Cortex of kidney (tissue), 1 donor: ENCODE measurements at places on chromosomes 2 and 18.

GRCh38 chr18:65721619-65722018 lies 29.2 kb upstream of the CDH7 start:
- DNase-seq, result no peak

DNA sequence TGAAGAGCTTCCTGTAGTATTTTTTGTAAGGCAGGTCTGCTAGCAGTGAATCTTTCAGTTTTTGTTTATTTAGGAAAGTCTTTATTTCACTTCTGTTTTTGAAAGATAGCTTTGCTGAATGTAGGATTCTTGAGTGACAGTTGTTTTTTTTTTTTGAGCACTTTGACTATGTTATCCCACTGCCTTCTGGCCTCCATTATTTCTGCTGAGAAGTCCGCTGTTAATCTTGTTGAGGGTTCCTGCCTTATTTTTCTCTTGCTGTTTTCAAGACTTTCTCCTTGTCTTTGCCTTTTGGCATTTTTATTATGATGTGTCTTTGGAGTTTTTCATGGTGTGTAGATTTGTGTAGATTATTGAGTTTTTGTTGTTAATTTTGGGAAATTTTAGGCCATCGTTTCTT lies 21.9 kb downstream of the RBFA start:
- no peak for DNase-seq

- DNase-seq, result no peak
Measured at GRCh38 chr2:70962211-70962884, 16.1 kb upstream of the ANKRD53 start.

- no peak for DNase-seq
Measured at GRCh38 chr18:13500869-13501542, 225.4 kb downstream of the FAM210A start.

GRCh38 chr2:106034325-106034724 lies 159.8 kb downstream of the UXS1 start:
- DNase-seq, result no peak

DNA sequence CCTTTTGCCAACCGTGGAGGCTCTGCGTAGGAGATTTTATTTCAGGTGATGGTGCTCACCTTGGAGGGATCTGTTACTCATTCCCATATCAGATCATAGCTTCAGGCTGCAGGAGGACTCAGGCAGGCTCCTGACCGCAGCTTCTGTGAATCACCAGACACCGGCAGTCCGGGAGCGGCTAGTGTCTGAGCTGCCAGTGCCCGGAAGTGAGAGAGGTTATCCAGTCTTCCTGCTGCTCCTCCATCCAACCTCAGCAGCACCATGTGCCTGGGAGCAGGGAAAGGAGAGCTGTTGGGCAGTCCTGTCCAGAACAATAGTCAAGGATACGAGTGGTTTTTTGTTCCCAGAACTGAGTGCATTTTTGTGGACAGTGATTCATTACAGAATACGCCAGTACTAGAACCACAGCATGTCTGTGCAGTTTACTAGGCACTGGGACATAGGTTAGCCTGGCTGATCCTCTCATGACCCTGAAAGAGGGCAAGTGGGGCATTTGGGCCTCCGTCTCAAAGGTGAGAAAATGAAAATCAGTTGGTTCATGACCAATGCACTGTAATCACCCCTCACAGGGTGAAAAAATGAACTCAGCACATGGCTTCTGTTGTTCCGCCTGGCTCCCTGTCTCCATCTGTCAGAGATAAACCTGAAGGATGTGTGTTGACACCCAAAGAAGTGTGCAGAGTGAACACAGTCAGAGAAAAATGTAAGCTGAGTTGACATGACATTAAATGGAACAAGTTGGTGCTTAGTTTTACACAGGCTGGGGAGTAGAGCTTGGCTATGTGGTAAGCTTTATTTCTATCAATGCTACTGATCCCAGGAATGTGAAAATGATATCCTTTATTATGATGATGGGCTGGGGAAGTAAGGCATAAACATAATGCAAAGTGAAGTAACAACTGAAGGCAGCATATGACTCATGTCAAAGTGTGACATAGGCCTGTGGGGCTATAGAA lies 12.2 kb downstream of the FHOD3 start:
- DNase-seq, result no peak

GRCh38 chr2:65096948-65097347 lies 33.0 kb downstream of the RAB1A start:
- DNase-seq, result no peak

- DNase-seq, result no peak
Measured at GRCh38 chr2:240782886-240783818, 36.9 kb downstream of the KIF1A start.

DNA sequence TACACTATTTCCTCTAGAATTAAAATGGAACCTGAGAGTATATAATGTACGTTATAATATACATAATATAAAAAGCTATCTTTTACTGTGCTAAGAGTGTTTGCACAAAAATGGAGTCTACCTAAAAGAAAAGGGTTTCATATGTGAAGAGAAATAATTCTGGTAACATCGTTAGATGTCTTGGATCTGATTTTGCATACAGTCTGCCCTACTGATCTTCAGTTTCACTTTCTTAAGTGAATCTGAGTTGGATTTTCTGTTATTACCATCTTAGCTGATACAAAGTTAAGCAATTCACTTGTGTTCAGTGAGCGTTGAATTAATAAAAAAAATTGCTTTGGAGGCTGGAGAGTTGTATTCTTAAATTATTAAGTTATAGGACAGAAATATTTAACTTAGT lies 502.1 kb upstream of the TMEFF2 start:
- no peak for DNase-seq

DNA sequence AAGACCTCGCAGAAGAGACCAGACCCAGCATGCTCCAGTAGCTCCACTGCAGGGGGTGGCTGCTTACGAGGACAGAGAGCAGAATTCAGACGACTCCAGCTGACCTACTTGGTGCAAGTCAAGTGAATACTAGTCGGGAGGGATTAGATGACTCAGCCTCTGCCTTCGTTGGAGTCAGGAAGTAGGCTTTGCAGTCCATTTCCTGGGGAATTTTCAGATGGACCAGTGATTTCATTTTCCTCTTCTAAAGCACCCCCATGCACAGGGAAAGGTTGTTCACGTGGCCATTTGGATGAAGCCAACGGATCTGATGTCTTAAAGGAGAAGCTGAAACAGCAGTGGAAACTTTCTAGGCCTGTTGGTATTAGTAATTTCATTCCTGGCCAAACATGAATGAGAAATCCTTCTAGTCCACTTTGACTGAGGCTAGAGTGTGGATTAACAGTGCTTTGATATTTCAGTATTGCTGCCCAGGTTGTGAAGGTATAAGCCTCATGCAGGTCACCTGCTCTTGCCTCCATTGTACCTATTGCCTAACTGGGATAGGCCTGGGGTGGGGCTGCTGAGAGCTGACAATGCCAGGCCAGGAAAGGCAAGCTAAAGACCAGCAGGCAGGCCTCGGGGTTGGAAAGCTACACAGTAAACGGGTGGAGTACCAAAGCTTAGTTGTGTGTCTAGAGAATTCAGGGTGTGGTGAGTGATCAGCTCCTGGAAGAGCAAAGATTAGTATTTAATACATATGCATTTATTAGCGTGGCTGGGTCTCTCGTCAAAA lies 117.6 kb upstream of the FOSL2 start:
- no peak for DNase-seq

- DNase-seq, result no peak
Measured at GRCh38 chr2:54942373-54942772, 107.9 kb downstream of the RTN4 start.

DNA sequence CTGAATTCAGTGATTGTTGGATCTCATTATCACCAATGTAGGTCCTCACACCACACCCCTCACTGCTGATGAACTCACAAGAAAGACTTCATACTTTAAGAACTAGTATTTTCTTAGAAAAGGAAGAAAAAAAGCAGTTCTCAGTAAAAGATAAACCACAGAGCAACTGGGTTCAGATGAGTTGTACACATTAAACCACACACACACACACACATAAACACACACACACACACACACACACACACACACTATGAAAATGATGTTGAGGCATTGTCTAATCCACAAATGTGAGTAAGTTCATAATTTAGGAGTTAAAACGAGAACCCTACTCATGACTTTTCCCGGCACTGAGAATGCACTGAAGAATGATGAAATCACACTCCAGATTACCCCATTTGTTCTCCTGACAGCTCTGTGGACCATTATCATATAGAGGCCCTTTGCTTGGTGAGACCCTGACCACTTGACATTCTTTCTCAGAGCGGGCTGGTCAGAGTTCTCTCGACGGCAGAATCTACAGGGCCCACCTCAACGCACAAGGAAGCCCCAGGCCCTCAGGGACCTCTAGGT lies 106.2 kb downstream of the BCL2 start:
- no peak for DNase-seq

DNA sequence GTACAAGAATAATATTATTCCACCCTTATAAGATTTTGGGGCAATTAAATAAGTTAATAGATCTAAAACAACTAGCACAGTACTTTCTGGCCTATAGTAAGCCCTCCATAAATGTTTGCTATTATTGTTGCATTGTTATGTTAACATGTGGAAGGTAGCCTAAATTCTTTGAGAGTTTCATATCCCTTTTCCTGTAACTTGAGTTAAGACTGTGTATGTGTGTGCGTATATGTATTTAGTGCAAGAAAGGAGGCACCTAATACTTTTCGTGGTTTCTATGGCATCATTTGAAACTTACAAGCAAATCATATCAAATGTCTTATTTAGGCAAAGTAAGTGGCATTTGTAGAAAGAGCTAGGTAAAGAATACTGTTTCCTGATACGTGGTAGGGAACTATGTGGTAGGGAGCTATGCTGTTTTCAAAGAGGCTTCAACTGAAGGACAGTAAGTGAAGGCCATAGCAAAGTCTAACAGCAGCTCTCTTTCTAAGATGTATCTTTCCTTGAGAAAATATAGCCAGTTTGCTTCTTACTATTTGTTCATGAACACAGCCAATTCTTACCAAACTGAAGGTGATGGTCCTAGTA lies 36.8 kb upstream of the C2orf74 start:
- DNase-seq, result no peak

DNA sequence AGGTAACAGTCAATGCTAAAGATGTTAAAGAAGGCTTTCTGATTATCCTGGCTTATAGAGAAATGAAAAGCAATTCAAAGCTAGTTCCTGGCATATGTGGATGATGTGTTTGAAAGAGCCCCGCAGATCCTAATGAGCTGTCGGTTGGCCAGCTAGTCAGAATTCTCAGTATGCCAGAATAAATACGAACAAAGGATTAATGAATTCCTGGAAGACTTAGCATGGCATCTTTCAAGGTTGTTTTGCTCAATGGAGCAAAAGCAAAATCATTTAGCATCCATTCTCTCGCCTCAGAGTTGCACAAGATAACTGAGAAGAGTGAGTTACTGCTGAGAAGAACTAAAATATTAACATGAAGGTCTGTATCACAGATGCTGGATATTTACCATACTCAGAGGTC lies 307.6 kb downstream of the RIT2 start:
- no peak for DNase-seq

DNA sequence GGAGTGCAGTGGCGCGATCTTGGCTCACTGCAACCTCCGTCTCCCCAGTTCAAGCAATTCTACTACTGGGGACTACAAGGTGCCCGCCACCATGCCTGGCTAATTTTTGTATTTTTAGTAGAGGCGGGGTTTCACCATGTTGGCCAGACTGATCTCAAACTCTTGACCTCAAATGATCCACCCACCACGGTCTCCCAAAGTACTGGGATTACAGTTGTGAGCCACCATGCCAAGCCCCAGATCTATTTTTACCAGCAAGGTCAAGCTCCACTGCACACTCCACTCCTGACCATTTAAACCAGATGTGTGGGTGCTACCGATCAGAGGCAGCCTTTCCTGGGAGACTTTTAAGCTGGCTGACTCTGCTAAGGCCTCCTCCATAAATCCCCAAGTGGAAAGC lies 67.5 kb upstream of the CD226 start:
- no peak for DNase-seq

DNA sequence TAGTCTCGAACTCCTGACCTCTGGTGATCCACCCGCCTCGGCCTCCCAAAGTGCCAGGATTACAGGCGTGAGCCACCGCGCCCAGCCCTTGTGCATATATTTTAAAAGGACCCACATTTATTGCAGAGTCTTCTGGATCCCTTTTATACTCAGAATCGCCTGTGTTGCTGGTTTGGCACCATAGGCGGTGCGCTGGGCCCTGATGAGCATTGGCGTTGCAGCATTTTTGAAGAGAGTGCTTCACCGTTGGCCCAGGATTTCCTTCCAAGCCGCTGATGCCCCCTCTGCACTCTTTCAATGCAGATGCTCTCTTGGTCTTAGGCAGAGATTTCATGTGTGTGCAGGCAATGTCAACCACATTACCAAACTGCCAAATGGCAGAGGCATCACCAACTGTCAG lies 13.5 kb upstream of the TFCP2L1 start:
- DNase-seq, result no peak

GRCh38 chr2:223548194-223548593 lies 54.0 kb downstream of the SCG2 start:
- no peak for DNase-seq

- no peak for DNase-seq
Measured at GRCh38 chr2:17958466-17959092, 80.1 kb downstream of the KCNS3 start.

- no peak for DNase-seq
Measured at GRCh38 chr2:74991977-74992376, 33.5 kb downstream of the POLE4 start.

GRCh38 chr2:101014264-101014857 lies 12.3 kb downstream of the RPL31 start:
- no peak for DNase-seq

GRCh38 chr2:196113061-196113974 lies 44.7 kb upstream of the DNAH7 start:
- no peak for DNase-seq

DNA sequence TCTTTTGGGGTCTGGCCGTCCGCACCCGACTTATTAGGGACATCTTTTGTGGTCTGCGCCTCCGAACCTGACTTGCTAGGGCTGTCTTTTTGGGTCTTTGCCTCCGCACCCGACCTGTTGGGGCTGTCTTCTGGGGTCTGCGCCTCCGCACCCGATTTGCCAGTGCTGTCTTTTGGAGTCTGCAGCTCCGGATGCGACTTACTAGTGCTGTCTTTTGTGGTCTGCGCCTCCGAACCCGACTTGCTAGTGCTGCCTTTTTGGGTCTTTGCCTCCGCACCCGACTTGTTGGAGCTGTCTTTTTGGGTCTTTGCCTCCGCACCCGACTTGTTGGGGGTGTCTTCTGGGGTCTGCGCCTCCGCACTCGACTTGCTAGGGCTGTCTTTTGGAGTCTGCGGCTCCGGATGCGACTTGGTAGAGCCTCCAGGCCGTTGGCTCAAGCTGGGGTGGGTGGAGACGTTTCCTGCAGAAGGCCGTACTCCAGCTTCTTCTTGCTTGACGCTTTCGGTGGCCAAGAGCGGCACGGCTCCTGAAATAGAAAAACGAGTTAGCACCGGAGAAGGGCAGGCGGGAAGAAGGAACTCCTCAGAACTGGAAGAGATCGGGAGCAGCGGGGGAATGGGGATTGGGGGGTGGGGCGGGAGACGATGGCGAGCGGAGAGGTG lies 498 bp downstream of the TGOLN2 start:
- DNase-seq, result no peak

- no peak for DNase-seq
Measured at GRCh38 chr18:79496978-79497637, 101.4 kb downstream of the NFATC1 start.

DNA sequence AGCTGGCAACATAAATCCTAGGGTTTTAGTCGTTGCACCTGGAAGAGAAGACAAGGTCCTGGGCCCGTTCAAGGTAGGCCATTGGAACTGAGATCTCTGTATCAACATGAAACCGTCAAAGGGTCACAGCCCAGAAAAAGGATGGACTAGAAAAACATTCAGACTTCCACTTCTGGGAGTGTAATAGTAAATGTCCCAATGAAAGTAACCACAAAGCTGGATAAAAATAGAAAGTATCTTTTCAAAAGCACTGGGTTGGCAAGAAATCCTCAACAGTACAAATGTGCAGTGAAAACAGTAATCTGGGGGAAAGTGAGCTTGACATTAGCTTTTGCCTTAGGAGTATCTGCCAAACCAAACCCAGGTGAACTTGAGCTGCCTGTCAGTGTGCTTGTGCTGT lies 12.9 kb downstream of the CGREF1 start:
- DNase-seq, result no peak
